ENCODE measurements at places on chromosomes 13 and 19.

- no peak for DNase-seq
These were observed 693 bp downstream of the MRPL4 start for GRCh38 chr19:10252707-10253106.

GRCh38 chr13:28890712-28891111, 70.6 kb downstream of the MTUS2 start:
- peak; percentile 38 for DNase-seq

DNA sequence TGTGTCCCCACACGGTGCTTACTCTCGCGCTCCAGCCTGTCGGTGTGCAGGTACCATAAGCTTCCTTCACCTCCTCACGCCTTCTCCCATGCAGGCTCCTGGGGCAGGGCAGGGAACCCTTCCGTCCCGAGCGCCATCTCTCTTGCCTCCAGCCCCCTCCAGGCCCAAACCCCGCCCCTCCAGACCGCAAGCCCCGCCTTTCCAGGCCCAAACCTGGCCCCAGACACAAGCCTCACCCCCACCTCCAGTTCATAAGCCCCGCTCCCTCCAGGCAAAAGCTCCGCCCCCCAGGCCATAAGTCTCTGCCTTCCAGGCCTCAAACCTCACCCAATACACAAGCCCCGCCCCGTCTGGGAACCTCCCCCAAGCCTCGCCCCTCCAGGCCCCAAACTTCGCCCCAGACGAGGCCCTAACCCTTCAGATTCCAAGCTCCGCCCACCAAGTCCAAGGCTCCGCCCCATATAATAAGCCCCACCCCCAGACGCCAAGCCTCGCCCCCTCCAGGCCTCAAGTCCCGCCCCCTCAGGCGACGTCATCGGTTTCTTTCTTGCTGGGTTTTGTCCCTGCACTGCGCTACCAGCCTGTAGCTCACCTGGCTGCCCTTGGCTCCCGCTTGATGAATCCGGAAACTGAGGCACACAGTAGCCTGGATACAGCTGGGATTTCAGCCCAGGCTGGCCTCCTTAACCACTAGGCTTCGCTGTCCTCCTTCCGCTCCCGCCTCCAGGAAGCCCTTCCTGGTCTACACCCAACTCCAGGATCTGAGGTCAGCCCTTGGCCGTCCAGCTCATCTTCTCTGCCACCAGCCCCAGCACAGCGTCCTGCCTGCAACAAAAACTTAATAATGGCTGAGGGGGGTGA, 16.1 kb downstream of the MKNK2 start:
- peak; percentile 43 for DNase-seq

GRCh38 chr19:44803442-44804428, 5.2 kb upstream of the BCAM start:
- DNase-seq: no peak

DNA sequence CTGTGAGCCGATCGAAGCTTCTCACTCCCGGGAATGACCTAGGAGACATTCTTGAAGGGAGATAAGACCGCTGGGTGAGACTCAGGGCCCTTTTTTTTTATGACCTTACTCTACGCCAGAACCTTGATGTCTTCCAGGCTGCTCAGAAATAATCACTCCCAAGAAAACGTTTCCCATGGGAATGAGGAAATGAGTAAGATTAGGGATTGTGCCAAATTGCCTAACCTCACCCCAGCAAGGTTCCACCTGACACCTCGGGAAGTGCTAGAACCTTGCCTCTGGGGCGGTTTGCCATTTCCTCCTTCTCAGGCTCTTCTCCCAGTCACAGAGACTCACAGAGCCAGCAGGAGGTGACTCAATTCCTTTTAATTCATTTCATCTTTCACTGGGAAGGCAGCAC, 2.3 kb downstream of the SLC46A3 start:
- no peak for DNase-seq

GRCh38 chr19:47863514-47863936, 4.5 kb downstream of the TPRX2 start:
- DNase-seq: peak; percentile 98

- no peak for DNase-seq
These were observed 41.2 kb upstream of the ARGLU1 start for GRCh38 chr13:106609116-106609515.

DNA sequence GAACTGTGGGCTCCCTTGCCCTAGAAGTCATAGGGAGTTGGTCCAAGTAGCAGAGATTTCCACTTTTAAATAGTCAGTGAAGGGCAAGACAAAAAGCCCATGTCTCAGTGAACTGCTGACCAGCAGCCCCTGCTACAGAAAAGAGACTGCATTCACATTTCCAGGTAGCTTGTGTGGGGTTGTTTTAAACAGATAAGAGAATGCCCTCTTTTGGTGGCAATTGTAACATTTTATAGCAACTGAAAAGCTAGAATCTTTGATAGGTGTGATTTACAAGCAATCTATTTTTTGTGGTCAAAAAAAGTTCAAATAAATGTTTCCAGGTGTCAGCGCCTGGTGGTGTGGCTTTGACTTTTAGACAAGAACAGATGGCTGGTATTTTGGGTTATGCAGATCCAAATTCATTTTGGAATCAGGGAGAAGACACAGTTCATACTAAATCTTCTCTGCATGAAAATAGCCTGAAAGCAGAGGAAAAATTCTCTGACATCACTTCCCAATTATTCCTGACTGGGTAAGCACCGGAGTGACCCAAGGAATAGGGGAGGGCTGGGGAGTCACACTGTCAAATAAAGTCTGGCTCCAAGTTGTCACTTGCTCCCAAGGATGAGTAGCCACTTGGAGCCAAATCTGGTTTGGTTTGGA, 26.2 kb upstream of the GPR12 start:
- no peak for DNase-seq

- DNase-seq: no peak
These were observed 52.8 kb downstream of the COL4A2 start for GRCh38 chr13:110359840-110360301.

- no peak for DNase-seq
These were observed 171.8 kb downstream of the GPC6 start for GRCh38 chr13:93398167-93399035.

GRCh38 chr13:113083402-113084061, 22.1 kb upstream of the F7 start:
- DNase-seq: peak; percentile 20

DNA sequence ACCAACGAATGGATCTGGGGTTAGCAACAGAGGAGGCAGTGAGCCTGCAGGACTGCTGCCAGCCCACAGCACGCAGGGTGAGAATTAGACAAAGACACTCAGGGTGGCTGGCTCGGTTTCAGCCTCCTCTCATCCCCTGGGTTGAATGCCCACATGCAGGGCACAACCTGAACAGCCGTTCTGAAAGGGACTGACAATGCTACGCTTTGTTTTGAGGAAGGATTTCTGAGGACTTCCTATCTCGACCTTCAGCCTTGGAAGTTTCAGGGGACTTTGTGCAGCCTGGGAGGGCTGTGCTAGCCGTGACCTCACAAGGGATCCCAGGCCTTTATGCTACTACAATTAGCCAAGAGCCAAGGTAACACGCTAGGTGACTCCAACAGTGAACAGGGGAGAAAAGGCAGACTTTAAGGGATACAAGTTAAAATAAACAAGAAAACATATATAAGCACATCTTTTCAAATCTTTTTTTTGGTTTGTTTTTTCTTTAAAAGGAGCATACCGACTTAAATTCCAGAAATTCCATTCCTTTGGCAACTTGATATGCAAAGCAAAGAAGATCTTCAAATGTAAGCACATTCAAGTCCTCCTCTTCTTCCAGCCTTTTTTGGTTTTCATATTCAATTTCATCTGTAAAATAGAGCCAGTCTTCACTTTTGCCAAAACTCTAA, 34.5 kb upstream of the URAD start:
- DNase-seq: no peak

GRCh38 chr13:100089465-100090032, 656 bp downstream of the PCCA start:
- DNase-seq: no peak

DNA sequence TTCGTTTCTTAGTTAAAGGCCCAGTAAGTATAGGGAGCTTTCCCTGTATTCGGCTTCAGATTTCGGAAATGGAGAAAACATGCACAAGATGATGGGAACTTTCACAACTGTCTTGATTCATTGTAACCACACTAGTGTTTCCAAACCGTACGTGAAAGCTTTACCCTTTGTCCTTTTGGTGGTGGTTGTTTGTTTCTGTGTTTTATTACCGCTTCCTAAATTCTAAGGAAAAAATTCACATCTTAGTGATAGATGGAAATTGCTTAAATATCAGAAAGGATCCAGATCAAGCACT, 504 bp upstream of the VWA8 start:
- DNase-seq: no peak
